ENCODE measurements at places on chromosomes 3 and 15.

DNA sequence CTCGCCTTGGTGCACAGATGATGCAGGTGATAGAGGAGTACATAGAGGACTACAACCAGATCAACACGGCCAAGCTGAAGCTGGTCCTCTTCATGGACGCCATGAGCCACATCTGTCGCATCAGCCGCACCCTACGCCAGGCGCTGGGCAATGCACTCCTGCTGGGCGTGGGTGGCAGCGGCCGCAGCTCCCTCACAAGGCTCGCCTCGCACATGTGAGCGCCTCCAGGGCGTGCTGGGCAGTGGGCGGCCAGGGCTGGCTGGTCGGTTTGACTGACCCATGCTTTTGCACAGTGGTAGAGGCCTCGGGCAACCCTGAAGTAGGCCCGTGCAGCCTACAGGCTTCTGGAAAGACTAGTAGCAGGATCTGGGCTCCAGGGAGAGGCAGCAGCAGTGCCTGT is 63.3 kb downstream of the SEMA3G start:
- no peak for DNase-seq

- no peak for DNase-seq
These were observed 453.7 kb downstream of the NAALADL2 start for GRCh38 chr3:175312791-175313190.

- no peak for DNase-seq
These were observed 332.0 kb upstream of the RASGRP1 start for GRCh38 chr15:38896647-38897046.

DNA sequence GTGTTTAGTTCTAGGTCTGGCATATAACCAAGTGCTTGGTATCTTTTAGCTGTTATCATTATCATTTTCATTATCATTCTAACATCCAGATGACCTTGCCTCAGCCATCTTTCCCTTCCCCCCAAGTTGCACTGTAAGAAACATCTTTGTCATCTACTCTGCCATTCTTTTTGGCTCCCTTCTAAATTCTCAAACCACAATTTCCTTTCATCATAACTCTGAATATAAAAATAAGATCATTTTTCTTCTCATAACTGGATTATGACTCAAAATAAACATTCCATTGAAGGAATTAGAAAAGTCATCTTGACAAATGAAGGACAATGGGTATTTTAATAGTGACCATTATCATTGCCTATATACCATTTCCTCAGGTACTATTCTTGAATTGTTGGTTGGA is 786.2 kb downstream of the AGBL1 start:
- no peak for DNase-seq

DNA sequence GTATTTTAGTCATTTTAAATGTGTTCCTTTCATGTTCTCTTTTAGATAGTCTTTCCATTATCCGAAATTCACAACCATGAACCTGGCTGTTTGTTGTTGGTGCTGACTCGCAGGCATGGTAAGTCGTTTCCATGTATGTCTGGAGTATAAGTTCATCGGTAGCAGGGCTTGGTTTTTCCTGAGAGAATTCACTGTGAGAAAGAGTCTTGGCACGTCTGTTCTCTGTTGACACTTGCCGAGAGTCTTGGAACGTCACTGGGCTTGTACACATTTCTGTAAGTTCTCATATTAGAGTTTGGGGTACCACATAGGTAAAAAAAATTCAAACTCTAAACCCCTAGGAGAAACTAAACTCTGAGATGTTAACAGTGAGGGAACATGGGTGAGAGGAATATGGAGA is 29.4 kb upstream of the EIF4A2 start:
- no peak for DNase-seq

DNA sequence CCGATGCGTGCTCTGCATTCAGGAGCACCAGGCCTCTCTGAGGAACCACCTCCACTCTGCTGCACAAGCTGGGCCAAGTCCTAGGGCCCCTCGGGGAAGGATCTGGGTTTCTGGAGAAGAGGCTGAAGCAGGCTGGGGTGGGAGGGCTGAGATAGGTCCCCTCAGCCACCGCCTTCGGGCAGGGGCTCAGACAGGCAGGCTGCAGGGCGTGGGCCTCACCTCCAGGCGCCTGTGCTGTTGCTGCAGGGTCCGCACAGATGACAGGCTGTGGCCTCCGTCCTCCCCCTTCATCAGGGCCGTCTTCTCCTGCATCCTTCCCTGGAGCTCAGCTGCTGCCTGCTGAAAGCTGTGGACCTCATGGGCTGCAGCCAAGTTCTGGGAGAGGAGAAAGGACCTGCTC is 15.2 kb downstream of the PLA2G4B start:
- no peak for DNase-seq

GRCh38 chr3:113719758-113720157 is 23.3 kb upstream of the USF3 start:
- DNase-seq: no peak

DNA sequence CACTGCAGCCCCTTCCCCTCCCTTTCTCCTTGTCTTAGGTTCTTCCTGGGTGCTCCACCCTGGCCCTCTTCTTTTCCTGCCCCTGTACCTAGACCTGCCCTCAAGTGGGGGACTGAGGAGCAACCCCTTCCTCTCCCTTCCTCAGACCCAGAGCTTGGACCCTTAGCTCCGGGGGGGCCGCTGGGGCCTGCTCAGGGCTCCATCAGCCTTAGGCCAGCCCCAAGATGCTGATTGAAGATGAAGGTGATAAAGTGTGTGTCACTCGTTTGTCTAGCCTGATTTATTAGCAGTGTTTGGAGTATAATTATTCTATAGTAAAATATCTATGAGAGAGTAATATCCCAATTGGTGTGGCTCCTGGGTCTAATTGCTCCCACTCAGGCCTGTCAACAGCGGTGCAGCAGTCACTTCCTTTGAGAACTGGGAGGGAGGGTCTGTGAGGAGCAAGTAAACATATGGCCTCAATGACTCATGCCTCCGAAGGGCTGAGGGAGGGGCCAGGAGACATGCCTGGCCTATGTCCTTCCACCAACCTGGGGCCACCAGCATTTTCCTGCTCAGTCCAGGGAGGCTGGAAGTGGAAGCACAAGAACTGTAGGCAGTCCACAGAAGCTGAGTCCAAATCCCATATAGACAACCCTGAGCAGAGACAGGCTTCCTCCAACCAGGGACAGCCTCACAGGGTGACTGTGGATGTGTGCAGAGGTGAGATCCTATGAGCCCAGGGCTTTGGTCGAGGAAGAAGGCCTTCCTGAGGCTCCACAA is 123.2 kb downstream of the DNAJB8 start:
- peak; percentile 45 for DNase-seq

DNA sequence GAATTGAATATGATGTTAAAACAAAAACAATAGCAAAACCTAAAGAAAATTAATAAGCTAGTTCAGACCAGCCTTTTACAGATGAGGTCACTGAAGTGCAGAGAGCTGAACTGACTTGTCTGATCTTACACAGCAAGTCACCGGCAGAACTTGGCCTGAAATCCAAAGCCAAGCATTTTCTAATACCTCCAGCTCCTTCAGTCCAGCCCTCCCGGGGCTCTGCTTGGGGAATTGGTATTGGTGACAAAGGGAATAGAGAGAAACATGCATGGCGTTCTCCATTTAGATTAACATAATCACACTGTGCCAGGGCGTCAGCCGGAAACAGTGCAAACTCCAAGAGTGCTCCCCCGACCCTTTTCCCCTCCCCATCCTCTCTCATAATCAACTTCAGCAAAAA is 14.1 kb upstream of the ZSCAN2 start:
- no peak for DNase-seq

DNA sequence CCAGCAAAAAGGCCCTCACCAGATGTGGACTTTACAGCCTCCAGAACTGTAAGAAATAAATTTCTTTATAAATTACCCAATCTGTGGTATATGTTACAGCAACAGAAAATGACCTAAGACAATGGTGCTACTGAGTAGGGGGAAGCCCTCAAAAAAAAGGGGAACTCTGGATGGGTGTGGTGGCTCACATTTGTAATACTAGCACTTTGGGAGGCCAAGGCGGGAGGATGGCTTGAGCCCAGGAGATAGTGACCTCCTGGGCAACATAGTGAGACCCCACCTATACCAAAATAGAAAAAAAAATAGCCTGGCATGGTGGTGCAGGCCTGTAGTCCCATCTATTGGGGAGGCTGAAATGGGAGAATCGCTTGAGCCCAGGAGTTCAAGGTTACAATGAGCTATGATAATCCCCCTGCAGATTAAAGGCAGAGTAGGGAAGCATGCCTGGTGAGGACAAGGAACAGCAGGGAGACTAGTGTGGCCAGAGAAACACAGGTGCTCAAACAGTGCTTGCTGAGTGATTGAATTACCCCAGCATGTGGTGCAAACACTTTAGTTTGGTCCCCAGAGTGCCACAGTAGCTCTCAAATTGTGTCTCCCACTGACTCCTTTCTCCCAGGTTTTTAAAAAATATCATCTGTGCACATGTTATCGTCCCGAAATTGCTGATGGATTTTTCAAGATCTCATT is 13.9 kb upstream of the USP3 start:
- DNase-seq: no peak

DNA sequence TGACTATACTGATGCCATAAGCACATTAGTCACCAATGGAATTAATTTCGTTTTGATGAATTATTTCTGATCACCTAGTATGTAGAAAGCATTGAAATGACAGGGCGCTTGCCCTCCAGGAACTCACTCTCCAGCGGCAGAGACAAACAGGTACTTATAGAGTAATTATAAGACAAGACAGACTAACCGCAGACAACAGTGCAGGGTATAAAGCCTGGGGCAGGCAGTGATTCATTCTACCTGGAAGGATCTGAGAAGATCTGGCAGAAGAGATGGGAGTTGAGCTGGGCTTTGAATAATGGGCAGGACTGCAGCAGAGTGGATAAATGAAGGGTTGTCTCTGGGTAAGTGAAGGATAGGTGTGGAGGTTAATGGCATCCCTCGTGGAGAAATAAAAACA is 331.8 kb downstream of the FGF12 start:
- DNase-seq: no peak

DNA sequence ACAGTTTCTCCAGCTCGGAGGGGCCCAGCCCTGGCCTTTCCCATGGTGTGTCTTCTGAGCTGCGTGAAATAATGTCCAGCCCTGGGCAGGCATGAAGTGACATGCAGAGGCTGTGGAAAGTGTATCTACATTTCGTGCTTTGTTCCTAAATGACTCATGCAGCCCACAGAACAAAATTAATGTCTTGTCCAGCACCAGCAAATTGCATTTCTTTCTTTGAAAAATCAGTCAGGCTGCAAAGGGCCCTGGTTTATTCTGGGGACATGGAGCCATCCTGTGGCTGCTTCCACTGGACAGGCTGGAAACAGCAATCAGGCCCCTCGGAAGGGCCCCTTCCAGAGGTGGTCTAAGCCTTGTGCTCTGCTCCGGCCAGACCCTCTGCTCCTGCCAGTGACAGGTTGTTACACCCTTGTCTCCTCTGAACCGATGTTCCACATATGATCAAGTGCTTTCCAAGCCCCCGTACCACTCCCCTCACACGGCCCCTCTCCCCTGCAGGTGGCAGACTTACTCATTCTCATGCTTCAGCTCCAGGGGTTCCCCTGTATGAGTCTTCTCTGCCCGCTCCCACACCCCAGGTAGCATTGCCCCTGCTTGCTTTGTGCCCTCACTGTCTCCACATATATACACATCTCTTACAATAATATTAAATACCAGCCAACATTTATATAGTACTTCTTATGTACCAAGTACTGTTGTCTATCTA is 33.7 kb downstream of the CRYGS start:
- no peak for DNase-seq

GRCh38 chr15:28954466-28955159 is 68.8 kb downstream of the APBA2 start:
- DNase-seq: no peak

DNA sequence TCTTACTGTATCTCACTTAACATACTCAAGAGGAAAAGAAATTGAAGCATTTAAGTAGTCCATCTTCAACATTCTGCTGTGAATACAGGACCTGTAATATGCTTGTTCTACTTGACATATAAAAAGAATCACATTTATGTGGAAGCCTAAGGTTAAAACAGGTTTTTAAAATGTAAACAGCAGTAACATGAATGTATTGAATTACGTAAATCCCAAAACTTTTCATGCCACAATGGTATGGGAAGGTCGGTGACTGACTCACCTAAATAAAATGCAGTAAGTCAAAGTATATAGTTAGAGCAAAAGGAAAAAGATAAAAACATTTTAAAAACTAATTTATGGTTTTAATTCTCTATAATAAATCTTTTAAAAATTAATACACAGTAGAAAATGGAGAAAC is 115.7 kb upstream of the TJP1 start:
- no peak for DNase-seq

DNA sequence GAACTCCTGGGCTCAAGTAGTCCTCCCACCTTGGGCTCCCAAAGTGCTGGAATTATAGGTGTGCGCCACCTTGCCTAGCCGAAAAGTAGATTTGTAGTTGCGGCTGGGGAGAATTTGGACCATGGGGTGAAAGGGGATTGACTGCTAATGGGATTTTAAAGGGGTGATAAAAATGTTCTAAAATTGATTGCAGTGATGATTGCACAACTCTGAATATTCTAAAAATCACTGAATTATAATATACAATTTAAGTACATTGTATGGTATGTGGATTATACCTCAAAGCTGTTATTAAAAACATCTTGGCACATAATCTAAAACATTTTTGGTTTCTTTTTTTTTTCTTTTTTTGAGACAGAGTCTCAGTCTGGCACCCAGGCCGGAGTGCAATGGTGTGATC is 3.9 kb downstream of the PRC1 start:
- DNase-seq: no peak

GRCh38 chr15:32652178-32652577 is 10.7 kb downstream of the SCG5 start:
- no peak for DNase-seq

- no peak for DNase-seq
These were observed 458.4 kb upstream of the ADAMTS9 start for GRCh38 chr3:65146179-65146578.

DNA sequence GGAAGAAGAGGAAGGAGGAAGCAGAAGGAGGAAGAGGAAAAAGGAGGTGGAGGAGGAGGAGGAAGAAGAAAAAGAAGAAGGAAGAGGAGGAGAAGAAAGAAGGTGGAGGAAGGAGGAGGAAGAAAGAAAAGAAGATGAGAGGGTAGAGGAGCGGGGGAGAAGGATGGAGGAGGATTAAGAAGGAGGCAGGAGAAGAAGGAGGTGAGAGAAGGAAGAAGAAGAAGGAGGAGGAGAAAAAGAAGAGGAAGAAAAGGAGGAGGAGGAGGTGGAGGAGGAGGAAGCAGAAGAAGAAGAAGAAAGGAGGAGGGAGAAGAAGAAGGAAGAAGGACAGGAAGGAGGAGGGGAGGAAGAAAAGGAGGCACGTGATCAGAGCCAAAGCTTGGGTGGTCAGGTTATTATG is 37.3 kb upstream of the PRTG start:
- no peak for DNase-seq

- no peak for DNase-seq
These were observed 46.8 kb downstream of the CHL1 start for GRCh38 chr3:243356-243725.

GRCh38 chr15:92848852-92849598 is 51.1 kb upstream of the CHD2 start:
- peak; percentile 58 for DNase-seq
